ENCODE measurements at places on chromosomes 7 and 10.

DNA sequence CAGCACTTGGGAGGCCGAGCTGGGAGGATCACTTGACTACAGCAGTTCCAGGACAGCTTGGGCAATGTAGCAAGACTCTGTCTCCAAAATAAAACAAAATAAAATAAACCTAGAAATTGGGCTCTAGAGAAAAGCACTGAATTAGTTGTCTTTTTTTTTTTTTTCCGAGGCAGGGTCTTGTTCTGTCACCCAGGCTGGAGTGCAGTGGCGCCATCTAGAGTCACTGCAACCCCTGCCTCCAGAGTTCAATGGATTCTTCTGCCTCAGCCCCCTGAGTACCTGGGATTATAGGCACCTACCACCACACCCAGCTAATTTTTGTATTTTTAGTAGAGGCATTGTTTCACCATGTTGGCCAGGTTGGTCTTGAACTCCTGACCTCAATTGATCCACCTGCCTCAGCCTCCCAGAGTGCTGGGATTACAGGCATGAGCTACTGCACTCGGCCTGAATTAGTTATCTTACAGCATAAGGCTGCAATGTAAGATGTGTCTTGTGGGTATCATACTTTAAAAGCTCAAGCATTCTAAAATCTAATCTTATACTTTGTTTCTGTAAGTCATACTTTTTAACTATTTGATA, 12.8 kb downstream of the MEIG1 start:
- DNase-seq = no peak

DNA sequence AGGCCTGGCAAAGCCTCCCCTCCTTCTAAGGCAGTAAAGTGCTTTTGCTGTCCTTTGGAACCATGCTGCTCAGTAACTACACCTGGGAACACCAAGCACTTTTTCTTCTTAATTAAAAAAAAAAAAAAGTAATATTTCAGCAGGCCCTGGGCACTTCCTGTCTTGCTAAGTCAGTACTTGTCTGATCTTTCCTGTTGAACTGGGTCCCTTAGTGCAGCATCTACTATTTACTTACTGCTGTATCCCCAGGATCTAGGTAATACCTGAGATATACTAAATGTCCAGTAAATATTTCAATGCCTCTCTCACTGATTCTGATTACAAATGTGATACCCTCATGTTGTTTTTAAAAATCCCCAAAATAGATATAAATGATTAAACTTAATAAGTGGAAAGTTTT, 77.4 kb downstream of the PPP1R3C start:
- DNase-seq = no peak

DNA sequence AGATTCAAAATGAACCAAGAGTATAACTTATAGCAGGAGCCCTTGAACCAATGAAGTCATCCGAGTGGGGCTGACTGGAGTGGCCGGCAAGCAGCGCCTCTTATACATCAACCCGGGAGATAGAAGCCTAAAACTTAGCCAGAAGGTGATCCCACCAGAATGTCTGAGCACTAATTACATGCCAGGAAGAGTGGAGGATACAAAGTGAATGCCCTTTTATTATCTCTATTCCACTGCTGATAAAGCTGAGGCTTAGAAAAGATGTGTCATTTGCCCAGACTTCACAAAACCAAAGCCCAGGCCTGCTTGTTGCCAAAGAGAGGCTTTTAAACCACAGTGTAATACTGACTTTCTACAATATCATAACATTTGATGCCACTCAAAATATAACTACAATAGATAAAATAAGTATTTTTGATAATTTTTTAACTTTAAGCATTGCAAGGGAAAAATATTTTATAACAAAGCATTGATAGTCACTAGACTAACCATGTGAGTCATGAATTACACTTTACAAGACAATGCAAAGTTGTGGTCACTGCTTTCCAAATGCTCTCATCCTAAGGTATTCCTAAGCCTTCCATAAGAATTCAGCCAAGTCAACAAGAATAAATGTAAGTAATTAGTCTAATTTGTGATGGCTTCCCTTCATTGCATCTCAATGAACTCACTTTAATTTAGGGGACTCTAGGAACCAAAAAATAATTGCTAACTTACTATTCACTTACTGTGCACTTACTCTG, 58.6 kb upstream of the ARID5B start:
- DNase-seq = no peak

DNA sequence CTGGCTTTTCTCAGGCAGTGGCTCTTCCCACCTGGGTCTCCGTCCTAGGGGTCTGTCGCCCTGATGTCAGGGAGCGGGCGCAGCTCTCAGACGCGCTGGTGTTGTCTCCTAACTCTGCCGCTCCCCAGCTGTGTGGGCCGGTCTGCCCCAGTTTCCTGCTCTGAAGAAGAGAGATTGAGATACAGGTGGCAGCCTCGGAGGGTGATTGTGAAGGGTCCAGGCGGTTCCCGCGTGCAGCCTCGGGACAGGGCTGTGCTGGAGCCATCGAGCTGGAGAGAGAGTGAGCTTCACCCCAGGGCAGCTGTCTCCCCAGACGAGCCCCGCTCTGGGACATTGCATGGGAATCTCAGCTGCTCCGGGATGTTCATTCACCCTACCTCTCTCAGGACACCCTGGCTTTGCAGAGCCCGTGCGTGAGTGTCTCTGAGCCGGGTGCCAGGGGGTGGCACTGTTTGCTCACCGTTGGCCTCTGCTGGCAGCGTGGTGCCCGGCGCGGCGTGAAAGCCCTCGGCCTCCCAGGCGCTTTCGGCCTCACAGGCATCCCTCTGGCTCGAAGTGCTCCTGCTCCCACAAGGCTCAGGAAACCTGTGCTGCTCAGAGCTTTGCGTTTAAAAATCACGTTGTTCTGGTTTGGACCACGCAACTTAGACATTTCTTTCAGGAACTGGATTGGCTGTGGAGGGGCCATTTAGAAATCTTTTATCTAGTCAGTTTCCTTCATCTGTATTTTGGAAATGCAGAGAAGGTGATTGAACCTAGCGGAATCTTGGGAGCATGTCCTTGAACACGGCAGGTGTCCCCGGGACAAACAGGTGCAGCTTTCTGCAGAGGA, 33.8 kb upstream of the ZFAND2A start:
- no peak for DNase-seq

GRCh38 chr10:86333826-86334487, 32.6 kb downstream of the GRID1 start:
- no peak for DNase-seq

DNA sequence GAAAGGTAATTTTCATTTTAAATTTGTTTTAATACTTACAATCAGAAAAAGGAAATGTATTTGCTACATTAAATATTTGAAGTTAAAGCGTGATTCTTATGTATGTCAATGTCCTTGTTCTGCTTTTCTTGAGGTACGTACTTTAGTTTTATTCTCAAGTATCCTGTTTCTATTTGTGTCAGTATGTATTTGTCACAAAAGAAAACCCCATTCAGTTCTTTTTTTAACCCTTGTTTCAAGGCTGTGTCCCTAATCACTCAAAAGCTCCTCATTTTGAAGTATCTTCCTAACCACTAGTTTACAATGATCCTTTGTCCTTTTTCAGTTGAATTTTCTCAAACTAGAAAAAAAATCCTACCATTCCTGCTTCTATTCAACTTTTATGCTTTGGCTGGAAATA, 25.2 kb downstream of the NHLRC2 start:
- DNase-seq = no peak

Data from HEK293T (cell line).